ENCODE measurements at places on chromosomes 1 and 21.

- no peak for DNase-seq
Observed at GRCh38 chr1:202144402-202145067, at the start of gene ARL8A. Gene ARL8A, minus strand, starts transcription at chr1:202144737. Its CDS starts 165 bp downstream, at chr1:202144572.

GRCh38 chr1:112393631-112393974, 2.4 kb upstream of the CTTNBP2NL start:
- no peak for DNase-seq

GRCh38 chr1:199854686-199855321, 172.7 kb upstream of the NR5A2 start:
- DNase-seq = no peak

DNA sequence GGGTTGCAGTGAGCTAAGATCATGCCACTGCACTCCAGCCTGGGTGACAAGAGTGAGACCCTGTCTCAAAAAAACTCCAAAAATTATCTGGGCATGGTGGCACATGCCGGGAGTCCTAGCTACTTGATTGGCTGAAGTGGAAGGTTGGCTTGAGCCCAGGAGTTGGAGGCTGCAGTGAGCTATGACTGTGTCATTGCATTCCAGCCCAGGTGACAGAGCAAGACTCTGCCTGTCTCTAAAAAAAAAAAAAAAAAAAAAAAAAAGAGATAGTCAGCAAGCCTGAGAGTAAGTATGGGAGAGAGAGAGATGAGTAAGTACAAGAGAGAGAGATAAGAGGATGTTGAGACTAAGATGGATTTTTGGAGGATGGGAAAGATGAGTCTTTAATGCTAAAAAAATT, 180.8 kb upstream of the CACYBP start:
- DNase-seq = no peak

DNA sequence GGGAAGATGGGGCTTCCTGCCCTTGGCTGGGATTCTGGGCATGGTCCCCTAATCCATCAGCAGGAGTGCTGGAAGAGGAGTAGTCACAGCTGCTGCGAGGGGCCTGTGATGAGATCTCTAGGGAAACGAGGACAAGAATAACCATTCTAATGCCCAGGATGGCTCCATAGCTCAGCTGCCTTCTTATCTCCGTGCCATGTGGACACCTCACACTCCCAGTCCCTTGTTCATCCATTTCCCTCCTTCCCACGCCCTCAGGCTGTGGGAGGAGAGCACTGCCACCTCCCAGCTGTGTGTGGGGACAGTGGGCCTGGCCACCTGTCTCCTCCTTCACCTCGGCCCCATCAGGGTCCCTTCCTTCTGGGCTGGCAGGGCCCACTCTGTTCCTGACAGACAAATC, 16.1 kb upstream of the ETV3 start:
- DNase-seq = no peak

GRCh38 chr1:23913212-23913880, at the start of gene CNR2:
Gene CNR2, minus strand, starts transcription at chr1:23913362. Its CDS starts 37,745 bp downstream, at chr1:23875617.
- no peak for DNase-seq

GRCh38 chr1:228338521-228339051, 68.0 kb downstream of the TRIM11 start:
- no peak for DNase-seq

DNA sequence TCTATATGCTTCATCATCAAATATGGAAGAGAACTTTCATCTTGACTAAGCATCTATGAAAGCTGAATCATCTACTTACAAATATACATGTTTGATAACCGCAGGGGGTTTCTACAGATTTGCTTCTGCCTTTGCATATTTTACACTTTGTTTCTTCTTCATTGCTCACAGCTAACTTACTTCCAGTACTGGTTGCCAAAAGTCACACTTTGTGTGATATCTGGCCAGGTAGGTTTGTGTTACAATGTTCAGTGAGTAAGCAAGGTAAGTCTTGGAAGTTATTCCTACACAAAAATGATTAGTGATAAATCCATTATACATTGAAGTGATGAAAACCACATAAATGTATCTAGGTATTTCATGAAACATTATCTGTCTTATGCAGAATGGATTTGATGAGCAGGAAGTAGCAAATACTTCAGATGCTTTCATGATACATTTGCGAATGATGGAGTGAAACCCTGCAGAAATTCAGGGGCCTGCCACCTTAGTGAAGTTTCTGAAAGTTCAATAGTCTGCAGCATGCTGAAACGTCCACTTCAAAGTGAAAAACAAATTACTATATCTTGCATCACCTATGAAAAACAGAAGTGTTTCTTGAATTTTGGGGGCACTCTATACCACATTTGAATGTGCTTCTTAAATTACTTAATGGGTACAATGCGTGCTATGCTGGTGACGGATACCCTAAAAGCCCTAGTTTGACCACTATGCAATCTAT, 187.3 kb downstream of the ATP6V1G3 start:
- no peak for DNase-seq

DNA sequence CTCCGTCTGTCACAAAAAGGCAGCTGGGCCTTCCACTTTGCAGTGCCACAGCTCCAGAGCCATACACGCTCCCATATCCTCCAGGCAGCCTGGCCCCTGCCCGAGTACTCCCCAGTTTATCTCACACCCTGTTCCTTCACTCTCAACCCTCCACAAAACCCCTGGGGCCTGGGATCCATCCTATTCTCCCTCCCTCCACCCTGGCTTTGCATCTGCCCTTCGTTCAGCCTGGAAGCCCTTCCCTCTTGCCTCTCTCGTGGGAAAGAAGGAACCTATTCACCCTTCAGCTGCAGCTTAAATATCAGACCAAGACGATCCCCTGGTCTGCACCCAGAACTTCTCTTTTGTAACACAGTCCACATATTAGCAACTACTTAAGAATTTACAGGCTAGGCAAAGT, 56.7 kb downstream of the CAMK2N1 start:
- no peak for DNase-seq

DNA sequence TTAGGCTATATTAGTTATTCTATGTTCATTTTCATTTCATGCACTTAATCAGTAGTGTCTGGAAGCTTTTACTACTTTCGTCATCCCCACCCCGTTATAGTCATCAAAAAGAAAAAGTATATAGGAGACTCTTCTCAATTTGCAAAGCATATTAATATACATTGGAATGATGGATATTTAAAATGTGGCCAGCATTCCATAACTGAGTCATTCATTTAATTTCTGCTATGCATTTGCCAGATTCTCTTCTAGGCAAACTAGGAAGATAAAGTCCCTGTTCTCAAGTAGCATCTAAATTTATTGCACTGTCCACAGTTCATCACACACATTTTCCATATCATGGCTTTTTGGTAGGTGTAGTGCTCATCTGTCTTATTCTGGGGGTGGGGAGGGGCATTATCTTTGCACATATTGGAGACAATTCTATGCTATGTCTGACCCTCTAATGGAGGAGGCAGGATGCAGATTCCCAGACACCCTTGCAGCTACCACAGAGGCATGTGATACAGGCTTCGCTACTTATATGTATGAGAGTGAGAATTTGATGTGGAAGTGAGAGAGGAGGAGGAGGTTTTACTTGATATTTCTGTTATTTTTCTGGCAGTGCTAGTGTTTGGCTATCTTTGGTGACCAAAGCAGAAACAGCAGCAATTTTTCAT, 125.8 kb downstream of the CTH start:
- DNase-seq = no peak

DNA sequence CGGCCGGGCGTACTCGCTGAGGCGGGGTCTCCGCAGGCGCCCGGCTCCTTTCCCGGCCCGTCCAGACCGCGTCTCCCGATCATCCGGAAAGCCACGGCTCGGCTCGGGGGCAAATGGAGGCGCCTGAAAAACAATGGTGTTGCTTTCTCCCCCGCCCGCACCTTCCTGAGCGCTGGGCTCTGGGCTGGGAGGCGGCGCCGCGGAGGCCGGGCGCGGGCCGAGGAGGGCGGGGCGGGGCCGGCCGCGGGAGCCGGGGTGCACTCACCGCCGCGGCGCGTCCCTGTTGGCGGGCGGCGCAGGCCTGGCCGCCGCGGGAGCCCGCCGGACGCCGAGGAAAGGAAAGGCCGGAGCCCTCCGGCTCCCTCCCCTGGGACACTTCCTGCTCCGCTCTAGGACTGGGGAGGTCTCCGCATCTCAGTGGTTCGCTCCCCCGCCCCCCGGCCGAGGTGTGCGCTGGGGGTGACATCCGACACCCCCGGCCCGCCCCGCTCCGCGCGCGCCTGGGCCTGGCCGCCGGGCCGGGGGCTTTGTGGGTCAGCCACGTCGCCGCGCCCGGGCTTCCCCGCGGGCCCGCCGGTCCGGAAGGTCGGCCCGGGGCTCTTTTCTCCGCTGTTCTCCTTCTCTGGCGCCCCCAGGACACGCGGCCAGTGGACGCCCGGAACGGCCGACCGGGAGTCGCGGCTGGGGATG, at the start of gene ZNF496:
TSS of gene ZNF496 (minus strand) at position 343 of the 690 bp plus-strand sequence. CDS start 2,289 bp downstream, outside the sequence.
- peak; percentile 48 for DNase-seq

DNA sequence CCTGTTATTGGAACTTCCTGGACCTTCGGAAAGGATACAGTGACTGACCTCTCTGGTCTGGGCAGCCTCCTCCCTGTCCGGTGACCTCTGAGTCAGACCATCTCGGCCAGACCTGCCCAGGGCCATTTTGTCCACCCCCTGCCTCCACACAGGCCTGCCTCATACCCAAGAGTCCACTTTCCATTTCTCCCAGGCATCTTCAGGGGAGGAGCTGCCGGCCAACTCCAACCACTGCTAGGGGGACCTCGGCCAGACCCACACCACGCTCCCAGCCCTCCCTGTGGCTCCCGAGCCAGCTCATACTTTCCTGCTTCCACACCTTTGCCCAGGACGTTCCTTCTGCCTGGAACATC, 29.5 kb upstream of the RUNX3 start:
- DNase-seq = no peak

- DNase-seq = no peak
Observed at GRCh38 chr1:1020000-1020404, at the start of gene AGRN. Gene AGRN, plus strand, starts transcription at chr1:1020120. Its CDS starts 53 bp downstream, at chr1:1020173.

DNA sequence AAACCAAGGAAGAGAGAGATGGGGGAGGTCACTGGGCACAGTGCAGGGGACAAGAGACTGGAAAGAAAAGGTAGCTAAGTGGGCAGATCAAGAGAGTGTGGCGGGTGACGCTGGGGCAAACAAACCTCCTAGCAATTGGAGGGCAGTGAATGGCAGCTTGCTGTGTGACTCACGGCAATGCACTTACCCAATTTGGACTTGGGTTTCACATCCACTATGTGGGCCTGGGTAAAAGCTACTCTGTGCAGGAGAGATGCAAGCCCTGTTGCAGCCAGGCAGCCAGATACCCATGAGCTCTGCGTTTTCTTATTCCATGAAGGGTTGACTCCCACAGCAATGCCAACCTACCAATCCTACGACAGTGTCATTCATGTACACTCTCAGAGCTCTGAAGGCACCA, 9.5 kb downstream of the PLXNA2 start:
- no peak for DNase-seq

DNA sequence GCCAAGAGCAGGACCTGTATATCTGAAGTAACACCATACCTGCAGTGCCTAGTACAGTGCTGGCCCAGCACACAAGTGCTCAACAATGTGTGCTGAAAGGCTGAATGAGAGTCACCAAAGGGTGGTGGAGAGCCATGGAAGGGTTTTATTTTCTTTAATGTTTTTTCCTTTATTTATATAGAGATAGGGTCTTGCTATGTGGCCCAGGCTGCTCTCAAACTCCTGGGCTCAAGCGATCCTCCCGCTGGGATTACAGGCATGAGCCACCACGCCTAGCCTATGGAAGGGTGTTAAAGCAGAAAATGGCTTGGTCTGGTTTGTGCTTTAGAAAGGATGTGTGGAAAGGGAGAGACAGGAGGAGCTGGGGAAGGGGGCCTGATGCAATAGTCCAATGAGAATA, 13.3 kb upstream of the TTC39A start:
- no peak for DNase-seq

DNA sequence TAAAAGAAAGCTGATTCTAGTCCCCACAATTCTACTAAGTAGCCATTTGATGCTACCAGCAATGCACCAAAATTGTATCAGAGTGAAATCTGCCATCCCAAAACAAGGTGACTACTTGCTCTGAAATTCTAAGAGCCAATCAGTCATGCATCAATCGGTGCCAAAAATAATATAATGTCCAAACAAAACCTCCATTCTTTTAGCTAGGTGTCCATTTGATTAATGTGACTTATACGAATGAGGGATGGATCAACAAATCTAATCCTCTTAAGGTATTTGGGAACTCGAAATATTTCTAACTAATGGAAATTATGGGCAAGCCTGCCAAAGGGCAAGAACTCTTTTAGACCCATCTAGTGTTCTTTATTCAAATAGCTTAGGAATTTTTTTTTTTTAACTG, 66.4 kb upstream of the NEK2 start:
- DNase-seq = no peak

- no peak for DNase-seq
Observed at GRCh38 chr1:115665319-115666096, 23.7 kb downstream of the VANGL1 start.

DNA sequence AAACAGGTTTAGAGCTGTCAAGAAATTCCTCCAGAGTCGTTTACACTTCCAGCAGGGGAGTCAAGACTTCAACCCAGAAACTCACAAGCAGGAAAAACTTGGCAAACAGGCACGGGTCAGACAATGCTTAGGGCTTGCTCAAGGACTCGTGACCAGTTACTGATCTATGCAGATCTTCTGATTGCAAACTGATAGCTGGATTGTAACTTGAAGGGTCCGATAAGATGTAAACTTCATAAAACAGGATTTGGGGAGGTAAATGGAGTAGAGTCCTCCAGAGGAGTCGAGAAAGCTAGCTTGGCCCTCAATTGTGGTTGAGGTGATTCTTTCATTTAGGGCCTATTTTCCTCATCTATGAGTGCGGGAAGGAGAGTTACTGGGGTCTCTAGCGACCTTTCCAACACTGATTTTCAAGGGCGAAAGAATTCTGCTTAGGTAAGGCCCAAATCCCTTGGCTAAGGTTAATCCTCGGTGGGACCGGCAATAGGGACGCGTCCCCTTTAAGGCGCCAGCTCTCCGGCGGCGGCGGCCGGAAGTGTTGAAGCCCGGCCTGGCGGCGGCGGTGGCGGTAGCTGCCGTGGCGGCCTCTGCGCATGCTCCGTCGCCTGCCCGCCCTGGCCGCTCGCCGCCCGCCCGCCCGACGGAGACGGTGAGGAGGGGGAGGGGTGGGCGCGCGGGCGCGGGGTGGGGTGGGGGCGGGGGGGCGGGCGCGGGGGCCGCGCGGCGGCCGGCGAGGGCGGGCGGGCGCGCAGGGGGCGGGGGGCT, at the start of gene GMEB1:
TSS of gene GMEB1 (plus strand) at position 594 of the 765 bp plus-strand sequence. CDS start 14,829 bp downstream, outside the sequence.
- DNase-seq = peak; percentile 84

GRCh38 chr1:29324771-29325351, 88.5 kb downstream of the PTPRU start:
- no peak for DNase-seq

DNA sequence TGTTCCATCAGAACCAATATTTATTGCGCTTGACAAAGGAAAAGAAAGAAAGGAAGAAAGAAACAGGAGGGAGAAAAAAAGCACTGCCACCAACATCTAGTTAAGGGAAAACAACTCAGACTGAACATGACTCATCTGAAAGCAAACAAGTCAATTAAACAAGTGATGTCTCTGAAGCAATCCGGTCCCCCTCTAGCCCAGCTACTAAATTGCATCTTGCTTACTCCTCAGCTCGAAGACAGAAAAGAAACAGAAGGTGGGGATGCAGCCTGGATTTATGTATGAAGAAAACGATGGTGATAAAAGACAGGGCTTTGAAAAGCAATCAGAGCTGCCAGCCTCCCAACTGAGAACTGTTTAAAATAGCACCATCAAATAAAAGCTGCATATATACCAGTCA, 188.2 kb downstream of the OMA1 start:
- no peak for DNase-seq

GRCh38 chr1:202599669-202600431, 110.4 kb downstream of the SYT2 start:
- DNase-seq = peak; percentile 9
